Thoracic aorta (tissue), 2 donors: ENCODE measurements at places on chromosomes 1 and 21. TPM values are rescaled to one million over a fixed set of nuclear protein-coding genes. Genes with fewer than 3 reads are reported as not detected.

The TSPEAR gene
- not detected for total RNA-seq

The SH2D2A gene
- 1.1 TPM for total RNA-seq

The KCNN3 gene
- 1.8 TPM for total RNA-seq

The PDPN gene
- total RNA-seq, result 13.8 TPM

The S100A14 gene
- total RNA-seq, result 4.9 TPM

The CFAP298 gene
- total RNA-seq, result 22.7 TPM

The OR2G6 gene
- not detected for total RNA-seq

The FOXE3 gene
- total RNA-seq, result not detected

The PRRX1 gene
- 171 TPM for total RNA-seq

The LCE3E gene
- total RNA-seq, result not detected

The FCGR1A gene
- total RNA-seq, result 37.1 TPM

The SMG7 gene
- 29.8 TPM for total RNA-seq

The DHX9 gene
- 62.7 TPM for total RNA-seq

The TSPAN1 gene
- 7.0 TPM for total RNA-seq

The EXTL1 gene
- total RNA-seq, result not detected

The TNFRSF18 gene
- total RNA-seq, result not detected

The LCE2A gene
- total RNA-seq, result not detected

The PRAMEF8 gene
- not detected for total RNA-seq

The TMEM39B gene
- 5.1 TPM for total RNA-seq

The CASZ1 gene
- 27.9 TPM for total RNA-seq

The TAS1R3 gene
- 0.14 TPM for total RNA-seq

The GFI1 gene
- total RNA-seq, result 0.71 TPM

The OLFML2B gene
- 46.6 TPM for total RNA-seq

The SCAF4 gene
- total RNA-seq, result 15.4 TPM

The CNTN2 gene
- total RNA-seq, result 0.68 TPM

The GPA33 gene
- total RNA-seq, result not detected

The CDC14A gene
- total RNA-seq, result 10.6 TPM

The SEC16B gene
- total RNA-seq, result 6.8 TPM

The S100A5 gene
- not detected for total RNA-seq

The COPA gene
- 162 TPM for total RNA-seq

The ANKRD34A gene
- 1.1 TPM for total RNA-seq
